Activated T-cell treated with anti-CD3 and anti-CD28 coated beads for 1 hour (primary cell): ENCODE measurements at places on chromosomes 5 and 9.

- no peak for DNase-seq
Measured at GRCh38 chr9:126170286-126170823, 156.3 kb upstream of the MVB12B start.

DNA sequence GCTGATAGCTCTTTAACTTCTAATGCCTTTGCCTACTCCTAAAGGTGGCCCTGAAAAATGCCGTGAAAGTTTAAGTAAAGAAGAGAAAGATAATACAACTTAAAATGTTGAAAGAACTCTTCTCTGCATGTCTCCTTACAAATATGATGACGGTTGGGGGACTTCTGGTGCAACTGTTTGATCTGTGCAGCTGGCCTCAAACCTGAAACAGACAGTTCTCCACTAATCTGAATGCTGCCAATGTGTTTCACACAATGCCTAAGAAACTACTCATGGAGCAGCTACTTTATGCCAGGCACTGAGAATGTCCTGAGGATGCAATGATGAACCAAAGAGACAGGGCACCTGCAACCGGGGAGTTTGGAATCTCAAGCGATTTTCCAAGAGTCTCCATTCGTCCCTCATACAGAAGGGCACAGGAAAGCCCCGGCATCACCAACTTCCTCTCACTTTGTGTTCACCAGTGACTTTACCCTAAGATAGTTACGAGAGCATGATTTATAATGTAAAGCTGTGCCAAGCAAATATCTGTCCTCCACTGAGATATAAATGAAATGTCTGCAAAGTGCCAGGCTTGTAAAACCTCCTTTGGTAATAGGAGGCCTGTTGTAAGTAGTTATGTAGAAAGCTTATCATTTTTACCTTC, 455.4 kb downstream of the SEMA5A start:
- DNase-seq: no peak

- DNase-seq: no peak
Measured at GRCh38 chr9:32841314-32841713, 58.0 kb downstream of the TMEM215 start.

GRCh38 chr9:131799177-131799823, 59.4 kb upstream of the RAPGEF1 start:
- peak; percentile 47 for DNase-seq

DNA sequence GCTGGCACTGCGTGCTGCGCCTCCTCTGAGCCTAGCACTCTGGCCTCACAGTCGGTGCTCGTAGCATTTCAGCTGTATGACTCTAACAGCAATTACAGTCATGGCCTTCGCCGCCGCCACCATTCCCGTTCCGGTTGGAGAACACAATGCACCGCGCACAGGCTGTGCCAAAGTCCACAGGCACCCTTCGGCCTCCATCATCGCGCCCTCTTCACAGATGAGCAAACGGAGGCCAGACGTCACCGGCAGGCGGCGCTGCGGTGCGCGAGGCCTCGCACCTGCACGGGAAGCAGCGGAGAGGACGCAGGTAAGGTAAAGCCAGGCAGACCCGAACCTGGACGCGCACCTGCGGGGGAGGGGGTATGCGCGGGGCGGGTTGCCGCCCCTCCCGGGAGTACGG, 128.9 kb downstream of the BARX1 start:
- DNase-seq: peak; percentile 39

DNA sequence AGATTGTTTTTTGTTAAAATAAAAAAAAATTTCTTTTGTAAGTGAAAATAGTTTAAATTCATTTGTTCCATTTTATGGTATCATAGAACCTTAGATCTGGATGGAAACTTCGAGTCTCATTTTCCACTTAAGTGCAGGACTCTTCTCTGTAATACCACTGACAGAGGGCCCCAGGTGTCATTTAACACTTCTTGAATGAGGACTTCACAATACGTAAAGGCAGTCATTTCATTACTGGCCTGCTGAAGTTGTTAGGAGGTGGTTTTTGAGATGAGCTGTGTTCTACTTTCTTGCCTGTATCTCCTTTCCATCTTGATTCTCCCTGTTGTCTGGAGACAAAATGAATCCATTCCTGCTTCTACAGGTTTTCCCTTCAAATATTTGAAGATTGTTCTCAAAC, 455.3 kb downstream of the DMRT2 start:
- DNase-seq: no peak

- DNase-seq: no peak
Measured at GRCh38 chr5:87541676-87542075, 128.9 kb upstream of the CCNH start.

DNA sequence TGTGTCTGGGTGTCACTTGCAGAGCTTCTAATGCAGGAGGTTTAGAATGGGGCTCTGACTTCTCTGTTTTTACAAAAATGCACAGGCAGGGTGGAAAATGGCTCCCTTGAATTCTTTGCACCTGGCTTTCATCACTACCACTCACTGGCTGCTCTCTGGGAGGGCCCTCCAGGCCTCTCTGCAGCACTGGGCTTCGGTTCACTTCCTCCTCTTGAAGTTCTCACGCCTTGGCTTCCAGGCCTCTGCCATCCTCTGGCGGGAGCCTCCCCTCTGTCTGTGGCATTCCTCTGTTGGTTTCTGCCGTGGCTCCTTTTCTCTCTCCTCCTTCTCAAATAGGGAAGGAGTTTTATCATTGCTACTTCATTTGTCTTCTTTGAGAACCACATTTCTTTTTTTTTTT, 2.8 kb upstream of the PRLR start:
- DNase-seq: no peak

- no peak for DNase-seq
Measured at GRCh38 chr9:131731644-131732043, 8.2 kb downstream of the RAPGEF1 start.

DNA sequence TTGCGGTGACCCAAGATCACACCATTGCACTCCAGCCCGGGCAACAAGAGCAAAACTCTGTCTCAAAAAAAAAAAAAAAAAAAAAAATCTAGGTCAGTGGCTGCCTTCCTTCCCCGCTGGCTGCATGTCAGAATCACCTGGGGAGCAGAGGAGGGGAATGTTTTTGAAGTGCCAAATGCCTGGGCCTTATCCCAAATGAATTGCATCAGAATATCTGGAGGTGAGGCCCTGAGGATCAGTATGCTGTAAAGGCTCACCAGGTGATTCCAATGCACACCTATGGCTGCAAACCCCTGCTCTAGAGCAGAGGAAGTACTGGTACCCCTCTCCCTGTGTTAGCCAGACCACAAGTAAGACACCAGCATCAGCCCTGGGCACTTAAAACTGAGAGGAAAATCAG, 44.7 kb upstream of the GABRP start:
- DNase-seq: no peak

DNA sequence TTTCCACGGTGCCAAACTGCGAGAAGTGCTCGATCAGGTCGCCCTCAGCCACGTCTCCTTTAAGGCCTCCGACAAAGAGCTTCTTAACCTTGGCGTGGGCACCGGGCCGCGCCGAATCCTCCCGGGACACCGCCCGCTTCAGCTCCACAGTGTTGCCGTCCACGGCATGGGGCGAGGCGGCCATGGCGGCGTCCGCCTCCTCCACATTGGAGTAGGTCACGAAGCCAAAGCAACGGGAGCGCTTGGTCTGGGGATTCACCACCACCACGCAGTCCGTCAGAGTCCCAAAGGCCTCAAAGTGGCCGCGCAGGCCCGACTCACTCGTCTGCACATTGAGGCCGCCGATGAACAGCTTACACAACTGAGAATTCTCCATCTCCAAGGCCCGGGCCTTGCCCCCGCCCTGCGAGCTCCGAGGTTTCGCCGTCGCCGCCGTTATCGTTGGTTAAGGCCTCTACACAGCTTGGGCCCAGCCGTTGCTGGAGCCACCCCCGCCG, 424 bp downstream of the HNRNPA0 start:
- DNase-seq: peak; percentile 20

DNA sequence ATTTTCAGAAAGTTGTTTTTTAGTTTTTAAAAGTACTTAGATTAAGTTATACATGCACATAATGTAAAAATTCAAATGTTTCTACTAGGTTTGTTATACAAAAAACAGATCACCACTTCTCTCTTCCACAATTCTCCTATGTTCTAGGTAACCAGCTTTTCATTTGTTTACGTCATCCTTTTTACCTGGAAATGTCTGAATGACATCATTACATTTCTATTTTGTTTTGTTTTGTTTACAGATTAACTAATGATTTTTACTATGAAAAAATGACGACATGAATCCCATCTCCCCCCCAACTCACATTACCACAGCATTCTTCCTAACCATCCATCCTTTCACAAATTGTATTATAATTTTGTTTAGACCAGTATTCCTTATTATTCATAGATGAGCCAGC, 1709.2 kb downstream of the EFNA5 start:
- no peak for DNase-seq

- DNase-seq: no peak
Measured at GRCh38 chr5:161047024-161047423, 195.0 kb upstream of the ATP10B start.

- DNase-seq: no peak
Measured at GRCh38 chr9:130297371-130297770, 31.8 kb downstream of the HMCN2 start.

- no peak for DNase-seq
Measured at GRCh38 chr9:13263511-13263910, 16.0 kb downstream of the MPDZ start.

DNA sequence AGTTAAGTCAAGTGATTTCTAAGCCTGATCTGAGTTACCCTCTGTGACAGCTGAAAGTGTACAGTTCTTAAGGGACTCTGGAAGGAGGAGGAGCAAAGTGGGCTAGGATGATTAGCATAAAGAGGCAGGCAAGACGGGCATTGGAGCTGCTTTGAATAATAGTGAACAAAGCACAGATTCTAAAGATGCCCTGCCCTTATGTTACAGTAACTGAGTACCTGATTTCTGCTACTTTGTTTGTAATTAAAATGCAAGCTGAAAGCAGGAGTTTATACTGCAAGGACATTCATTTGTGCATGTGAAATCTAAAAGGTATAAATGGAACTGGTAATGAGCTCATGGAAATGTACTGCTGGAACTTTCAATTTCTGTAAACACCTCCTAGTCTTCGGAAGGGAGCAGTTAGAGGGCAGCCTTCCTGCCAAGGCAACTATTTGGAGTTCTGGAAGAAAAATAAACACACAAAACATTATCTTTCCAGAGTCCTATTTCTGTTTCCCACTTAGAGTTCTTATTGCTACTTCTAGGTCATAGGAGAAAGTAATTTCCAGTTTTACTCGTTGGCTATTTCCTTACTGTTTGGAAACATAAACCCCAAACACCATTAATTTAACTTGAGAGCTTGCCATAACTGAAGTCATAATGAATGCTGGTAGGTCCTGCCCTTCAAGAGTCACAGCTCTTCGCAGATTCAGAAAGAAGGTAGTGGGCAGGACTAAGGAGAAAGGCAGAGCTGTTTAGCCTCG, at the start of gene RANBP3L:
Gene RANBP3L, minus strand, starts transcription at position 45 of the 746 bp plus-strand sequence. CDS start 486 bp downstream, outside the sequence.
- no peak for DNase-seq

DNA sequence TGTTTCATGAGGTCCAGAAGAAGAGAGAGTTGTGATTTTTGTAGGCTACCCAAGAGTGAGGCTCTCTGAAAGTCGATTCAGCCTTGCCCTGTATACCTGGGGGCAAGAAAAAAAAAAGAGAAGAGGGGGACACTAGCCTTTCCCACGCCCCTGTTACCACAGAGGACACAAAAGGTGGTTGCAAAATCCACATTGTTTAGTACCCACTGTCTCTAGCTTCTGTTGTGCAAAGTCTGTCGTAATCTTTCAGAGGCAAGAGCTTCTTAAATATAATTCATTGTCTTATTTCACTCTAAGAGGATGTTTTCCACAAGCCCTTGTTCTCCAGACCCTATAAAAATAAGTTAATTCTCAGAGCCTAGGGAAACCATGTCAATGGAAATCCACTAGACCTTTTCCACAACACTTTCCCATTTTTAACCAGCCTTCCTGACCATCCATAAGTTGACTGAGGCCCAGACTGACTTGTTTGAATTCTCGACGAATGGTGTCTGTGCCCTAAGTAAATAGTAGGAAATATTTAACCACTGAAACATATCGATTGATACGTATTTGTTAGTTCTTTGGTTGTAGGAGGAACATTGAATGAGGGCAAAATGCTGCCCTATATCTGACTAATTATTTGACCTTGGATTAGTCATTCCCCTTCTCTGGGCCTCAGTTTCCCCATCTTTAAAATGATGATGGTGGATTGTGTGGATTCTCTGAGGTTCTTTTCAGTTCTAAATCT, 182.7 kb downstream of the PAPPA start:
- DNase-seq: no peak

- no peak for DNase-seq
Measured at GRCh38 chr5:137708796-137709559, 26.9 kb downstream of the KLHL3 start.

- DNase-seq: no peak
Measured at GRCh38 chr5:36722900-36723299, 116.5 kb downstream of the SLC1A3 start.

DNA sequence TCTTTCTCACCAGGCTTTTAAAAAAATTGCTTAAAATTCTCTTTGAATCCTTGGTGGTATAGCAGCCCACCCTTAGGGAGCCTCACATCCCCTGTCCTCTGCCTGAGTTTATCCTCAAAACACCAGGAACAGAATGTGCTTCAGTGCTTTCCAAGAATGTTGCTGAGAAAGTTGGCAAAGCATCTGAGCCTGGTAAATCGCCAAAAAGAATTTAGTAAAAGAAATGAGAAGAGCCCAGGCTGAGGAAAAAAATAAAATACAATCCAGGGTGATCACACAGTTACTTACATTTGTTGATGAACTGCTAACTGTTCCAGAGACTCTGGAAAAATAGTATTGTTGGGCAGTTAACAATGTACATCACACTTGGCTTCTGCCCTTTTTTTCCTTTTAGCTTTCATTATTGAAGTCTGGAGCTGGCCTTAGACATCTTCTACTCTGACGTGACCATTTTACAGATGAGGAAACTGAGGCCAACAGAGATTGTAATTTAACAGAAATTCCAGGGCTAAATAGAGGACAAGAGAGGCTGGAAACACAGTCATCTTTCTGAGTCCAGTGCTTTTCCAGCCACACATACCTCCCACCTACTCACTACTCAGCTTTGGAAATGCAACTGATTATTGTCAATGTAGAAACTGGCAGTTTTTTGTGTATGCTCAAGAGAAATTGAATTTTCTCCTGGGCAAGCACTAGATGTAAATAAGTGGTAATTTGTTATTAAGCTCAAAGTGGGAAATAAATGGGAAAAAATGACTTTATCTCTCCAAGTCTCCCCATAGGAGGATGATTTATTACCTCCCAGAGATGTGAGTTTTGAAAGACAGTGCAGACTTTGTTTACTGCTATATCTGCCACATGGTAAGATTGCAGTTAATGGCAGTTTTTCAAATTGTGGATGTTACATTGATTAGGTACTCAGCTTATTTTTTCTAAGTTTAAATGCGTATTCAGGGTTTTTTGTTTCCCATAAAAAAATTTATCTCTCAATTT, 86.7 kb upstream of the ALDH1A1 start:
- no peak for DNase-seq

- DNase-seq: no peak
Measured at GRCh38 chr9:98327249-98327561, 71.8 kb upstream of the TBC1D2 start.

GRCh38 chr5:82799361-82800077, 277.7 kb downstream of the TMEM167A start:
- no peak for DNase-seq
